ENCODE measurements at places on chromosomes 5 and 9.

GRCh38 chr9:138028596-138028995 is 151.0 kb downstream of the CACNA1B start:
- no peak for DNase-seq

- DNase-seq, result peak; percentile 44
Observed at GRCh38 chr9:123353984-123354591, 1.9 kb upstream of the CRB2 start.

GRCh38 chr5:58666141-58666540 is 83.3 kb downstream of the RAB3C start:
- DNase-seq, result no peak

- no peak for DNase-seq
Observed at GRCh38 chr5:65556718-65557117, 6.2 kb downstream of the CENPK start.

DNA sequence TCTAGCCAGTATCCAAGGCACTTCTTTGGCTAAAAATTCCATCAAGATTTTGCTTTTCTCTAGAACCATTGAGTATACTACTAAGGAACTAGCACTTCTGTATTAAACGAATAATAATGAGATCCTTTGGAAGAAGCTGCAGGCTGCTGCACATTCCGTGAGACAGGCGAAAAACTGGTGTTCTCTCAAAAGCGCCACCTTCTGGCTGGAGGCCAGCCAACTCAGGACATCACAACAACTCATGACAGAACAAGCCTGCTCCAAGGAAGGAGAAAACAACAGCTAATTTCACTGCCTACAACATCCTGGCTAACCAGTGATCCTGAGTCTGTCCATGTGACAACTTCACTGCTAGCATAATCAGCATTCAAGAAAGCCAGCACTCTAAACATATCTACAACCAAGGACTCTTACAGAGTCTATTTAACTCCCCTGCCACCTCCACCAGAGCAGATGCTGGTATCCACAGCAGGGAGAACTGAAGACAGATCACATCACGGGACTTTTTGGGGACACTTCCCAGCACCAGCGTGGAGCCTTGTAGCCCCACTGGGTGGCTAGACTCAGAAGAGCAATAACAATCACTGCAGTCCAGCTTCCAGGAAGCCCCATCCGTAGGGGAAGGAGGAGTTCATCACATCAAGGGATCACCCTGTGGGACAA is 150.5 kb downstream of the YTHDC2 start:
- no peak for DNase-seq

DNA sequence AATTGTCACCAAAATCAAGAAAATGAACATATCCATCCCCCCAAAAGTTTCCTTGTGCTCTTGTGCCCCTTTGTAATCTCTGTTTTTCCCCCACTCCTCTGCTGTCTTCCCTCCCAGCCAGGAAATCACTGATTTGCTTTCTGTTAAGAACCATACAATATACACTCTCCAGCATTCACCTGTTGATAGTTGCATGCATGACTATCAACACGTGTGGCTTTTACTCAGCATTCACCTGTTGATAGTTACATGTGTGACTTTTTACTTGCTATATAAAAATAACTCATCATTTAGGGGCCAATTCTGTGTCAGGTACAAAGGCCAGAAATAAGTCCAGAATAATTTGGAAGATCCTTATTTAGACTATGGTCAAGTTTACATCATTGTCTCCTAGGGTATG is 6.0 kb downstream of the RANBP17 start:
- no peak for DNase-seq

GRCh38 chr5:55427157-55427556 is 107.6 kb downstream of the PLPP1 start:
- no peak for DNase-seq

- no peak for DNase-seq
Observed at GRCh38 chr5:102154291-102154690, 141.8 kb downstream of the SLCO4C1 start.

DNA sequence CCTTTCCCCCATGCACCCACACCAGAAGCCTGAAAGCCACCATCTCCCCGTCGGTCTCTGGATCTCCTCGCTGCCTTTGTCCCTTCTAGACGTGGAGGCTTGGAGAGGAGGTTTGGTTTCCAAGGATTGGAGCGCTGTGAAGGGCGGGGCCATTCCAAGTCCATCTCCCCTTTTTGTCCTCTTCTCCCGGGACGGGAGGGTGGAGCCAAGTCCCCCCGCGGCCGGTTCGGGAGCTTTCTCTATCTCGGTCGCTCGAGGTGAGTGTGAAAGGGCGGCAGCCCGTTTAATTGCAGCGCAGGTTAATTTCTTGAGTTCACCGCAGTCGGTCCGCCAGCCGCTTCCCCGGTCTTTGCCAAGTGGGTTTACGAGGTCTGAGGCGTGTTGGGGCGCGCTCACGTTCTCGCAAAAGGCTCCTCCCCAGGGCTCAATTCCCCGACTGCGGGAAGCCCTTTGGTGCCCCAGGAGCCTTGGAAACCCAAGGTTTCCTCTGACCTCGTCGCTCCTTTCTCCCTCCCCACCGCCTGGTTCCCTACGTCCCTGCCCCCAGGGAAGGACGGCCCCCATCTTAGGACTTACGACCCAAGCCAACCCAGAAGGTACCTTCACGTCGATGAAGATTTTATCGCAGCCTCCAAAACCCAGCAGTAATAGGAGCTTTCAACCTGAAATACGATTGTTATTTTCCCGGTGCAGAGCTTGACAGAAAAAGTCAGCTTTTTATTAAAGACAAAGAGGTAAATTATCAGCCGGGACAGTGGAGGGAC is 2.8 kb upstream of the ZNF462 start:
- no peak for DNase-seq

DNA sequence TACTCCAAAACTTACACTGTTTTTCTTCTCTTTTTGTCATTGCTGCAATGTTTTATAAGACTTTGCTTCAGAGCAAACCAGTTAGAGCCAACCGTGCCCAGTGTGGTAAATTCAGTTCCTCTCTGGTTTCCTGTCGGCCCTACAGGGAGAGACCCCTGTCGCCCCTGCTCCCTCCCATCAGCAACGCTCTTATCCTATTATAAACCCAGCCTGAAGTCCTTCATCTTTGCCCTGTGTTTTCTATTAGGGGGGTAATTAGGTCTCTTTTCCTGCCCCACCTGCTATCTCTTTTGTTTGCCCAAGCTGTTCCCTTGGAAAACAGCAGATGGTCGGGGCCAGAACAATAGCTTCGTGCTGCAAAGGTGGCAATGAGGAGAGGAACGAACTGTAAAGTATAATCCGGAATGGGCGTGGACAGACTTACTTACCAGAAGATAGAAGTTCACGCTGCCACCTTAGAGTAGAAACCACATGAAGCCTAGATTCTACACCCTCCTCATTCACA is 21.4 kb upstream of the OTULINL start:
- no peak for DNase-seq

DNA sequence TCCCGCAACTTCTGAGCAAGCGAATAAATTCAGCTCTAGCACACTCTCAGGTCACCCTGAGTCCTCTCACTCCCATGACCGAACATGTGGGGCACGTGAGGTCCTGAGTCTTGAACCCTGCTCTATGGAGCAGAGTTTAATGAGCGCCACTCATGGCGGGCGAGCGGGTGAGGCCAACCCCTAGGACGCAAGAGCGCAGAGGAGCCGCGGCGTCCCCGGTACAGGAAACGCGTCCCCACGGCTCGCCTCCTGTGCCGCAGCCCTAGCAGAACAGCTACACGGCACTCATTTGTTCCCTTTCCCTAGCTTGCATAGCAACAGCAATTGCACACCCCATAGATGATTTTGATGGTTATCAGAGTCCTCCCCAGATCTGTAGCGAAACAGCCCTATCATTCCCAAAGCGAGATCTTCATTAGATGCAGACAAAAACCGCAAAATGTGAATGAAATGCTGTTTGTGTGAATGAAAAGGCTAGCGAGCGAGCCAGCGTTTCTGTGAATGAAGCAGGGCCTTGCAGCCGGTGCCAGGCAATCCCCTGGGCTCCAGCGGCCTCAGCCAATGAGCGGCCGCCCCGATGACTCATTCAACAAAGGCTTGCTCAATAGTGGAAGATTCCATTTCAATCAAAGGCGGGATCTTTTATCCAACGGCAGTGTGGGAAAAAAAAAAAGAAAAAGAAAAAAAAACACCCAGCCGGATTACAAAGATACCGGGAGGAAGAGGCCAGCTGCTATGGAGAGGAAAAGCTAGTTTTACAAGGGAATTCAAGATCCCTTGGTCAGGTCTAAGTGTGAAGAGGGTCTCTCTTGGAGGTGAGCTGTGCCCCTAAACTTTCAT is 1.5 kb upstream of the SHC3 start:
- DNase-seq, result peak; percentile 36

DNA sequence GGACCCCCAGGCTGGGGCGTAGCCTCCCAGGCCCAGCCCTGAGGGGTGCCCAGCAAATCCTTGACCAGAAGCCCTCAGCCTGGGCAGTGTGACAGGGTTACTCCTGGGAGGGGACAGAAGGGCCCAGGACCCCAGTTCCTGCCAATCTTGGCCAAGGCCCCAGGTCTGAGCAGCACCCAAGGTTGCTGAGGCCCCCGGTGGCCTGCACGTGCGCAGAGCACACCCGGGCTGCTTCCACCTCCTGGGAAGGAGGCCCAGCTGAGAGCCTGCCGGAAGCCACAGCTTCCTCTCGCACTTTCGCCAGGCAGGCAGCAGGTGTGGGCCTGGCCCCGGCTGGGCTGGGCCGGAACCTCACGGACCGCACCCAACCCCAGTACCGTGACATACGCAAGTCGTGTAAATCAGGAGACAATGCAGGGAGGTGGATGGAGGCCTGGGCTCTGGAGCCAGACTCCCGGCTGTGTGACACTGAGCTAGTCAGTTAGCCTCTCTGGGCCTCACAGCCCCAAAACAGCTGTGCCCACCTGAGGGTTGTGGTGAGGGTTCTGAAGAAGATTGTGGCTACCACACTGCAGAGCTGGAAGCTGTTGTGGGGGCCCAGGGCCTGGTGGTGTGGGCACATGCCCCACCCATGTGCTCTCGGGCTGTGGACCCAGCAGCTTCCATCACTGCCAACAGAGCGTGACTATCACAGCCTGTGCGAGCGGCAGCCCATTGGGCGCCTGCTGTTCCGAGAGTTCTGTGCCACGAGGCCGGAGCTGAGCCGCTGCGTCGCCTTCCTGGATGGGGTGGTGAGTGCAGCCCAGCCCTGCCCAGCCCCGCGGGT is 5.1 kb downstream of the GRK6 start:
- peak; percentile 86 for DNase-seq

DNA sequence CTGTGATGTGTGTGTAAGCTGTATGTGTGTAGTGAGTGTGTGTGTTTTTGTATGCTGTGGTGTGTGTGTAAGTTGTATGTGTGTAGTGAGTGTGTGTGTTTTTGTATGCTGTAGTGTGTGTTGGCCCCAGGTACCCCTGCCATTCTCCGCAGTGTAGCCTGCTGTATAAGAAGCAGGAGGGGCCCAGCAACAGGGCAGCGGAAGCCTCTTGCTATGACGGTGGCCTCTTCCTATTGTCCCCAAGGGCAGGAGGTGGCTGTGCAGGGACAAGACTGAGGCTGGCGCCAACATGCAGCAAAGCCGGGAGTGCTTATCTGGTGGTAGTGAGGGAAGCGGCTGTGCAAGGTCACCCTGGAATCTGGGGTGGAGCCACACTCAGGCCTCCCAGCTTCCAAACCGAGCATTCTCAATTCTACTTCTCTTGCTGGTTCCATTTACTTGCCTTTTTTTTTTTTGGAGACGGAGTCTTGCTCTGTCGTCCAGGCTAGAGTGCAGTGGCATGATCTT is 5.1 kb downstream of the SPAAR start:
- no peak for DNase-seq

GRCh38 chr5:74239261-74239660 is 401.3 kb downstream of the ENC1 start:
- no peak for DNase-seq

GRCh38 chr5:24290536-24290935 is 354.2 kb downstream of the CDH10 start:
- no peak for DNase-seq

GRCh38 chr5:41510176-41510831 is at the start of gene PLCXD3:
PLCXD3 (minus strand) TSS chr5:41510601; CDS start chr5:41510526, 75 bp downstream.
- no peak for DNase-seq

DNA sequence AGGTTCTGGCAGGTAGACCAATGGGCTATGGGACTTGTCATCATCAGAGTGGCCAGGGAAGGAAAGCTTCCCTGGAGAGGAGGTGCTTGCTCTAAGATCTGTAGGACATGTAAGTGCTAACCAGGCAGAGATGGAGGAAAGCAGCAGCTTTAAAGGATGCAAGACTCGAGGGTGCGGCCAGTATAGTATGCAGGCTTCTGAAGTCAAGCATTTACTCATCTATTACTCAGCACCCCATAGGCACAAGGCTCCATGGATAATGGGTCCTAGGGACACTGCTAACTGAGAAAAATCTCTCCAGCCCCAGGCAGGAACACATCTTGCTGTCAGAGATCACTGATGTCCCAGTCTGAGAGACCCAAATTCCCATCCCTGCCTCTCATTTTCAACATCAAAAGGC is 49.7 kb downstream of the WWC1 start:
- DNase-seq, result no peak

DNA sequence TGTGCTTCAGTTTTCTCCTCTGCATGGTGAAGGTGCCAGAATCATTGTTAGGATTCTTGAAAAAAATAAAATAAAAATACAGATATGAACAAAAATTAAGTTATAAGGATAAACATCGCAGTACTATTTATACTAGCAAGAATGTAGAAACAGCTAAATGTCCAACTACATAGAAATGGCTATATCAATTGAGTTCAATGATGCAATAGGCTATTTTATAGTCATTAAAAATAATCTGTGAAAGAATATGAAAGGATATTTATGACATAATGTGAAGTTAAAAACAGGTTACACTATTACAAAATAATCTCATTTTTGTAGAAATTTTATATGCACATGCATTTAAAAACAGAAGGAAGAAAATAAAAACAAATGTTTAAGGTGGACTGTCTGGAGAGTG is 198.7 kb upstream of the TRIM32 start:
- DNase-seq, result no peak

- no peak for DNase-seq
Observed at GRCh38 chr5:68240771-68241170, 25.2 kb downstream of the PIK3R1 start.

DNA sequence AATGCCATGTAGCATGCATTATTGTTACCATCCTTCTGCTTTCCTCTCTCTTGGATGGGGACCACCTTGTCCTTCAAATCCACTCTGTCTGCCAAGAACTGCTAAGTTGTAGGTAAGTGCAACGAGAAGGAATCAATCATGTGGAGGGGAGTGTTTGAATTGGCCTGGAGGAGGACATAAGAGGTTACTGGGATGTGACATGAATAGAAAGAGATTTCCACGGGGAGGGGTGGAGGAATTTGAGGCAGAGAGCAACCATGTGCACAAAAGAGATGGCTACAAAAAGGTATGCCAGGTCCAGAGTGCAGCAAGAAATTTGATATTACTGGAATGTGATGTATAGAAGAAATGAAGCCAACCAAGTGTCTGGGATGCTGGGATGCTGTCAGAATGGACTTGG is 648.9 kb upstream of the KLF4 start:
- no peak for DNase-seq

GRCh38 chr5:149317281-149318048 is 27.8 kb upstream of the GRPEL2 start:
- DNase-seq, result no peak

DNA sequence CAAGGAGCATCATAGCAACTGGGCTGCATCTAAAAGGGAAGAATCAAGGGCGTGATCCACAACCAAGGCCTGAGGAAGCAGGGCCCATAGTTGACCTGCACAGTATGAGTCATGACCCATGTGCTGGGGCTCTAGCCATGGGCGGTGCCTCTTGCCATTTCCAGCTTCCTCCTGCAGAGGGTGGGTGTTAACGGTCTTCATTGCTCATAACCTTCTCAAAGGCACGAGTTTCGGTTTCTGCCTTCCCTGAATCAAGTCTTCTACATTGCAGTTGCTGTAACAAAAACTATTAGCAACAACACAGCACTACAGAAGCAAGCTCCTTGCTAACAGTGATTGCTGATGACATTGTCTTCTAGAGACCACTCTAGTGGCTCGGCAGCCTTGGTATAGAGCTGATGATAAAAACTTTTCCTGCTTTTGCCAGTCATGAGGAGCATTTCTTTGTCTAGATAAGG is 66.9 kb downstream of the CTSL start:
- DNase-seq, result peak; percentile 11
